ENCODE measurements at places on chromosomes 16 and 17.
A peak's percentile ranks its signal among the peaks of the same experiment; 100 is the strongest.

DNA sequence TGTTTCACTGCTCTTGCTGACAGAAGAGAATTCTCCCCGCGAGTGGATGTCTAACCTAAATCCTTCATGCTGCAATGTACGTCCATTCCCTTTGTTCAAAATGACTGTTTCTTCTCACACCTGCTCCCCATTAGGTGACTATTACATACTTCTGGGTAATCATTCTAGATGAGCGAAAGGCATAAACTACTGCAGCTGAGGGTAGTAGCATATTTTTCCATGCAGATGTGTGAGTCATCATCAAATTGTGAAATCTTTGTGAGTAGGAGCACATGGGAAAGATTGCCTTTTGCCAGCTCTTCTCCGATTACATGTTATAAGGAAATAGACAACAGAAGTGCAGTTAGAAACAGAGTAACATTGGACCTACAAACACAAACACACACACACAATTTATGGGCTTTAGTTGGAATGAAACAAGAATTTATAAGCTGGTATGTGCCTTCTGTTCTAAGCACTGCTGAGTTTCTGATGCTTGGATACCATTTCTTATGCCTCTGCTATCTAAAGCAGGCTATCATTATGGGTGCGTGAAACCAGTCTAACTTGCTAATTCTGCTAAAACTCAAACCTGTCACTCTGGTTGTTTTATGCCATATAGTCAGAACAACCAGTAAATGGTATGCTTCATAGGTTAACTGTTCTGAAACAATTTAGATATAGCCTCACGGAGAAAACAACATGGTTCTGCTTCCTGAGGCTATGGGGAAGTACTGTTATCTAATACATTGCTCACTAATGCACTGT is 346.9 kb upstream of the PSMD7 start:
- no peak for DNase-seq

- DNase-seq, result no peak
Measured at GRCh38 chr16:11949527-11949926, 7.7 kb upstream of the NPIPB2 start.

- no peak for DNase-seq
Measured at GRCh38 chr16:11057711-11058345, 113.5 kb downstream of the CLEC16A start.

GRCh38 chr17:40535924-40536294 is 29.4 kb downstream of the CCR7 start:
- no peak for DNase-seq

GRCh38 chr16:84673561-84673960 is 25.2 kb downstream of the KLHL36 start:
- DNase-seq, result no peak

DNA sequence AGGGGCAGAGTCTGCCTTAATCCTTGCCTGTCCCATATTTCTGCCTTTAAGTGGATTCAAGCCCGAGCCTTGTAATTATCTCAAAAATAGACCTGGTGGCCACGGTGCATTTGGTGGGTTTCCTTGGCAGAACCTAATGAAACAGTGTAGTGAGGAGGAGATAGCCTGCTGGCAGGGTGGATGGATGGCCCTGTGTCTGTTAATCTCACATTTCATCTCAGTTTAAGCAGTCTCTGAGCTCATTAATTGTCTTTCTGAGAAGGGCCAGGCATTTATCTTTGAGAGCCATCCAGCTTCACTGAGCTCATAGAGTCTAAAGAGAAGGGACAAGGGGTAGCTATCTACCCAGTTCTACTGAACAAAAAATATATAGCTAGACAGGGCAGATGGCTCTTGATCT is 364.0 kb upstream of the EEF2KMT start:
- DNase-seq, result no peak

GRCh38 chr17:16873174-16874035 is 98.5 kb downstream of the TNFRSF13B start:
- peak; percentile 1 for DNase-seq

GRCh38 chr17:4305224-4305623 is 41.4 kb upstream of the ANKFY1 start:
- no peak for DNase-seq

- no peak for DNase-seq
Measured at GRCh38 chr16:8785408-8785807, 12.0 kb downstream of the TMEM186 start.

DNA sequence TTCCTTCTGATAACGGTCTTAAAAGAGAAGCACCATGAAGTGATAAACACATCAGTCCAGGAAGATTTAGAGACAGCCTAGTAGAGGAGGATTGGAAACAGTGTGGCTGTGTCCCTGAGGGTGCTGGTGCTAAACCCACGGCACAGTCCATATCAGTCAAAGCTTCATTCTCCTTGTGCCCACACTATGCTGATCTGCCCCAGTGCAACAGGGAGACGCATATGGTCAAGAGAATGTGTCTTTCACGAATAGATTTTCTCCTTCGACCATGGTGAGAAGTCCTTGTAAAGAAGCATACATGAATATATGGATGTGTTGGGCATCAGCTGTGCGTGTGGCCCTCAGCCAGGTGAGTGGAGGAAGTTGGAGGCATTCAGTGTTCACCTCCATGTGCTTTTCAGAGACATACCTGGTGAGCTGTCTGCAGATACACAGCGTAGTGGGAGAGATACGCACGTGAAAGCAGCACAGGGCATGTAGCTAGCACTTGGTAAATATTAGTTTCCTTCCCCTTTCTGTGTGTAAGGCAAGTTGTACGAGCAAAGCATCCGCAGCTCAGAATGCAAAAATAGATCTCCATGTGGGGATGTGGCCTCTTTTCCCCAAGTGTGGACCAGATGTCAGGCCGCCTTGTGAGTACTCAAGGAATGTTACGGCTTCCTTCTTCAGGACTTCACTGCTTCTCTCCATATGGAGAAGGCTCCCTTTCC is 29.4 kb downstream of the HLF start:
- no peak for DNase-seq

- DNase-seq, result no peak
Measured at GRCh38 chr17:62950067-62950466, 16.0 kb upstream of the TANC2 start.

All from nucleus accumbens (tissue), 56 donors.